ENCODE measurements at places on chromosomes 6 and 20. TPM values are rescaled to one million over a fixed set of nuclear protein-coding genes. Genes with fewer than 3 reads are reported as not detected.

GRCh38 chr6:139446138-139446715, 71.8 kb upstream of the CITED2 start:
- no peak for ATAC-seq

GRCh38 chr6:112116221-112116620, 28.8 kb downstream of the FAM229B start:
- peak; percentile 27 for ATAC-seq

DNA sequence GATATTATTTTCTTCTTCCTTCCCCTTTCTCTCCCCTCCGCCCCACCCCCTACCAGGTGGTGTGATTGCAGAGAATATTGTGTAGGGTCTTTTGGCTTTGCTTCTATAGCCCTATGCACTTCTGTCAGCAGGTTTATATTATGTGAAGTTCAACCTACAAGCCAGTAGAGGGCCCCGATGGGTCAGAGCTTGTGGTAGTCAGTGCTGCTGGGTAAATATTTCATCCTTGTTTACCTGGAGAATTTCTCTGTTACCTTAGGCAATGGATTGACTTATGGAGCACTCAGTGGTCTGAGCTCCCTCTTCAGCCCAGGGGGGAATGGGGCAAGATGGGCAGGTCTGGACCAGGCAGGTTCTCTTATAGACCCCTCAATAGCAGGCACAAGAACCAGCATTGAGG, 720.9 kb downstream of the GRIK2 start:
- peak; percentile 23 for ATAC-seq

- ATAC-seq, result no peak
Measured at GRCh38 chr20:37636977-37637376, 56.9 kb upstream of the CTNNBL1 start.

GRCh38 chr6:76553256-76553655, 480.8 kb upstream of the IMPG1 start:
- no peak for ATAC-seq

- ATAC-seq, result no peak
Measured at GRCh38 chr6:159982731-159983506, 14.0 kb downstream of the IGF2R start.

DNA sequence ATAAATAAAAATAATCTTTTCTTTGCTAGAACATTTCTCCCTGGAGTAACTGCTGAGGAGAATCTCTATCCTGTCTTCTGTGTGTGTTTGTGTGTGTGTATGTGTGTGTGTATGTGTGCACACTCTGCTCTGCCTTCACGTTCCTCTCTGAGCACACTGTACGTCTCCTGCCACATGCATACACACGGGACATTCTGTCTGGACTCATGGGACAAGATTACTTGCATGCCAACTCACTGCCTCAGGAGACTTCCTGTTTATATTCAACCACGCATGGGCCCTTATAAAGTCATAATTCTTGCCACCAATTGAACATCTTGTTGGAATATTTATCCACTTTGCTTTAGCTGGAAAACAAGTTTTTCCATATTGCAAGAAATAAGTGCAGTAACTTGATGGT, 930.6 kb downstream of the KIF16B start:
- ATAC-seq, result no peak

DNA sequence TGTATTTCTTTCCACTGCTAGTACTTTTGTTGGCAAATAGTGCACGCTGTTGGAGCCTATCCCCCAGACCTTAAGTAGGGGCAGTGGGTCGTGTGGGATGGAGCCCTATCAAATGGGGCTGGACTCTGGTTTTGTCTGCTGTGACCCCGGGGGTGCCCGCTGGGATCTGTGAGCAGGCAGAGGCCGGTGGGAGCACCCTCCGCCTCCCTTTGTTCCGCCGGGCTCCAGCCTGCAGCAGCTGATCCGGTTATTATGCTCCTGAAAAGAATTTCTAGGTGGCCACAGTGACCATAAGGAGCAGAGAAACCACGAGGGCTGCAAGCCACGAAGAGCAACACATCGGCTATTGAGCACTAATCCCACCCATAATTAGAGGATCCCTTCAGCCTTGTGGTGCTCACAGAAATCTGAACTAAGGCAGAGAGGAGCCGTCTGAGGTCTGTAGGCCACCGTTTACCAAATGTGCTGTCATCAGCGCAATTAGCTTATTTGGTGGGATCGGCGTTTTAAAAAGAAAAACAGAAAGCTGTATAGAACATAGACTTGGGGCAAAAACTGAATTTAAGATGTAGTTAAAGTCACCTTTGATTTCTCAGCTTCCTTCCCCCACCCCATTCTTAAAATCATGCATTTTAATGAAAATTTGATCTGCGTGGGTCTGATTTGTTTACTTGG, 598.3 kb upstream of the JAG1 start:
- ATAC-seq, result no peak

GRCh38 chr6:34602318-34603111, 46.4 kb upstream of the SPDEF start:
- ATAC-seq, result peak; percentile 43

DNA sequence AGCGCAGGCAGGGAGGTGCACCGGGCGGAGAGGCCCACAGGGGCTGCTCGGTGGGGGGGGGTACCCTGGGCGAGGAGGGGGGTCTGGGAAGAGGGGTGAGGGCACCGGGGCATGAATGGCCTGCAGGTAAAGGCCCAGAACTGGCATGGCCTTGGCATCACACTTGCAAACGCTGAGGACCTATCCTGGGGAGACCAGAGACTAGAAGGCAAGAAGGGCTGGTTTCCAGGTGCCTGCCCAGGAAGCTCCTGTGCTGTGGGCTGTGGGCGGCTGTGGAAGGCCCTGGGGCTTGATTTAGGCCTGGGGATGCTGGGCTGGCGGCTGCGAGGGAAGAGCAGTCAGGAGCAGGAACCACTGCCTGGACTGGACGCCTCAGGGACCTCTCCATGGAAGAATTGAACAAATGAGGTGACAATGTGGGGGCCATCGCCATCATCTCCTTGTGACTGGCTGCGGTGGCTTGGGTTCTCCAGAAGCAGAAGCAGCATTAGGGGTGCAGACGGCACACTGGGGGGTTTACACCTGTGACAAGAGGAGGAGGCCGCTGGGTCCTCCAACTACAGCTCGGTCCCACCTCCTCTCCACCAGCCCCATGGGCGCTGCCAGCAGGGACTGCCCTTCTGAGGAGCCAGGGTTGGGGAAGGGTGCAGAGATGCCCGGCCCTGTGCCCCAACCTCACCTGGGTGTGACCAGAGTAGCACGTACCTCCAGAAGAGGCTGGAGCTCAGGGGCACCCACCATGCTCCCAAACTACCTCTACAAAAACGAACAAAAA, 32.1 kb upstream of the IRF4 start:
- ATAC-seq, result no peak

DNA sequence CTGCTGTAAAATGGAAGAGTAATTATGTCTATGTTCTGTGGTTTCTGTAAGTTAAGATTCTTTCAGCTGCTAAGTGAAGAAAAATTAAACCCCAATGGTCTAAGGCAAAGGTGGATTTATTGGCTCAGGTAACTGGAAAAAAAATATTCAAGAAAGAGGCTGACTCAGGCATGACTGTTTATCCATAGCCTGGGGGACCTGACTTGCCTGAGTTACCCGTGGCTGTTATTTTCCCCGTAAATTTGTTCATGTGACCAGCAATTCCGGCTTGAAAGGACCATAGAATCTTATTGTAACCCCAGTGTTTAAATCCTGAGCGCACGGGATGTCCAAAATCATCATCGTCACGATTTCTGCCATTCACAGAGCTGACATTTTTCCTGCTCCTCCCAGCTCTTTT, 32.3 kb upstream of the SULF2 start:
- no peak for ATAC-seq

DNA sequence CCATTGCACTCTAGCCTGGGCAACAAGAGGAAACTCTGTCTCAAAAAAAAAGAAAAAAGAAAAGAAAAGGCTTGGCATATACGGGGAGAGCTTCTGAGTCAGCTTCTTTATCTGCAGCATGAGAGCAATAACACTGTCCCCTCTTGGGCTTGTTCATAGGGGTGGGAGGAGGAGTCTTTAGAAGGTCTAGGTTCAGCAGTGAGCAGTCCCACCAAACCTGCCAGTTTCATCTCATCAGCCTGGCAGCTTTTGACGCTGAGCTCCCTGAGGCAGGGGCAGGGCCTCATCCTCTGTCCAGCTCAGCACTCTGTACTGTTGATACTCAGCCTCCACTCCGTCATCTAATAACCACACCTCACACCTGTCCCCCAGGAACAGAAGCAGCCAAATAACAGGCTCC, 5.6 kb upstream of the C6orf132 start:
- no peak for ATAC-seq

- ATAC-seq, result no peak
Measured at GRCh38 chr6:118780668-118781067, 113.3 kb upstream of the ASF1A start.

NEU1 gene
- 22.8 TPM for total RNA-seq

OR10C1 gene
- 0.63 TPM for total RNA-seq

PRL gene
- total RNA-seq, result not detected

RGS17 gene
- 14.0 TPM for total RNA-seq
